ENCODE measurements at places on chromosomes 1 and 21. TPM values are rescaled to one million over a fixed set of nuclear protein-coding genes. Genes with fewer than 3 reads are reported as not detected.

DNA sequence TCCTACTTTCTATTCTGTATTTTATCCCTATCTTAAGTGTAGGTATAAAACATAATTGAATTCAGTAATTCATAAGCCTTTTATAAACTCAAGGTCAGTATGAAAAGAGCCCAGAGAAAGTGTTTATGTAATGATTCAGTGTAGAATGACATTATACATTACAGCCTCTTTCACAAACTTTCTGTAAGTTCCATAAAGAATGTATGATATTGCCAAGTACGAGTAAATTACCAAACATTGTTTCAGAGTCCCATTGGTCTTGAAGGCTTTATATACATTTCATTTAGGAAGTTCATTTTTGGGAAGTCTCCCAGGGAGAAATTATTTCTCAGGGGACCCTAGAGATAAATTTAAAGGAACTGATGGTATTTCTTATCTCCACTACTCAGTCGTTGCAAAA lies 37.8 kb upstream of the VAMP3 start:
- H3K27me3 ChIP-seq: no peaks in the 10 kb centered on the region
- H3K36me3 ChIP-seq: peaks cover 7% of the 10 kb centered on the region
- H3K4me3 ChIP-seq: no peak overlapping the region

DNA sequence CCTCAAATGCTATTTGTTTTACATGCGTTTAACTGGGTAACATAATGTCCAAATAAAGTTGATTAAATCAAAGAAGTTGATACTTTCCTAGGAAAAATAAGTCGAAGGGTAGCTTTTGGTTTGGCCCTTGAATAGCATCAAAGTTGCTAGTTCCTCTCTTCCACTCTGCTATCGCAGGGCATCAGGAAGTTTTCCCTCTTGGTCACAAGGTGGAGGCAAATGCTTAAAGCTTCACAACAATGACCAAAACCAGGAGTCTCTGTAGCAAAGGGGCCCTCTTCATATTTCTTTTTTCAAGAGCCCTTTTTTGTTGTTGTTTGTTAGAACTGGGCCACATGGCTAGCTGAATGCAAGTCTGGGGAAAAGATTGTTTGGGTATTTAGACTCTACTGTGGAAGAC lies 668.4 kb downstream of the KCNT2 start:
- peak; percentile 24 for DNase-seq
- no peak overlapping the region for H3K27ac ChIP-seq
- peaks cover 3% of the 10 kb centered on the region for H3K4me1 ChIP-seq
- no peaks in the 10 kb centered on the region for H3K36me3 ChIP-seq
- H3K27me3 ChIP-seq: no peaks in the 10 kb centered on the region

GRIK1 gene
- total RNA-seq: 0.26 TPM

DNA sequence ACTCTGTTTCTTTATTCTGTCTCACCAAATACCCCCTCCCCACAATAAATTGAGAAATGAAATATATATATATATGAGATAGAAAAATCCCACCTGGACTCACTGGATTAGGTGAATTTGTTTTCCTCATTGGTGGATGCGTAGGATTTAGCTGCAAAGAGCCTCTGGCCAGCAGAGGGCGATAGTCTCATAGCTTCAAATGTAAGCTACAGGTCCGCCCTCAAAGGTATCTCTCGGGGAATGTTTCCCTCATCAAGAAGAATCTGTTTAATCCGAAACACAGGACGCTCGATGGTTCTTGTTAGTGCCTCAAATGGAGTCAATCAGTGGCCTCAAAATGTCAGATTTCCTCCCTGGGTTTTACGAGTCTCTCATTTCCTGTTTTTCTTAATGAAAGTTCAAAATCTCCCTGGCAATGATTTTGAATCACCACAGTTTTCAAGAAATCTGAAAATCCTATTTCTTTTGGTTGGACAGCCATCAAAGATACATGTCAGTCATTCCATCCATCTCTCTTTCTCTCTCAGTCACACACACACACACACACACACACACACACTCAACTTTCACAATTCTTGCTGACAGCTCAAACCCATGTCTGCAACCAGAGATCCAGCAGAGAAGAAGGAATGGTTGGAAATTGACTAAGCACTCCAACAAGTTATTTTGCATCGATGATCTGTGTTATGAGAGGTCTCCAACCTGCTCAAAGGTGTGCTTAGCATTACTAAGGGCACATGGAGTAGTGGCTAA lies 13.9 kb upstream of the CAMK1G start:
- no peak overlapping the region for H3K4me3 ChIP-seq
- H3K4me1 ChIP-seq: no peaks in the 10 kb centered on the region
- peak; percentile 73 for DNase-seq
- no peak overlapping the region for H3K27ac ChIP-seq

DNA sequence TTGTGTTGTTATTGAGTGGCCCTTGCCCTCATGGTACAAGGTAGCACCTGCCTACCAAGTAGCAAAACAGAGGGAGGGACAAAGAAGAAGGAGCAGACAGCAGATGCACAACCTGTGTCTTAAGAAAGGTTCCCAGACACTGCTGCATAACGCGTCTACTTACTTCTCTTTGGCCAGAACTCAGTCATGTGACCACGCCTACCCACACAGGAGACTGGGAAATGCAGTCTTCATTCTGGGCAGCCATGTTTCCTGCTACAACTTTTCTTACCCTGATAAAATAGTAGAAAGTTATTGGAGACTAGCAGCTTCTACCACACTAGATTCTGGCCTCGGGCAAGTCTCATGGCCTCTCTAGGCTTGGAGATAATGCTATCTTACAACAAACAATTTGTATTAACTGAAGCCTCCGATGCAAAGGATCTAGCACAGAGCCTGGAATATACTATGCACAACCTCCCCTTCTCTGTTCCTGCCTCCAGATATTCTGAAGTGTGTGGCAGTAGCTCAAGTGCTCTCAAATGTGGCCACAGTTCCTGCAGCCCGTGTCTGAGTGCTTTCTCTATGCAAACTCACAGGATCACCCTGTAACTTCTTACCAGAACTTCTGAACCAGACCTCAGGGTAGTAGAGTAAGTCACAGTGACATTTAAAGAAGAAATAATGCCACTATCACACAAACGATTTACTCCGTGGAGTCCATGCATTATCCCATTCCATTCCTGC lies 34.1 kb upstream of the BTG2 start:
- H3K4me1 ChIP-seq: peaks cover 29% of the 10 kb centered on the region
- H3K27ac ChIP-seq: no peak overlapping the region
- H3K36me3 ChIP-seq: no peaks in the 10 kb centered on the region
- DNase-seq: peak; percentile 69
- H3K4me3 ChIP-seq: no peak overlapping the region

HSPB7 gene
- total RNA-seq: 2.4 TPM

INTS7 gene
- 18.9 TPM for total RNA-seq

DNA sequence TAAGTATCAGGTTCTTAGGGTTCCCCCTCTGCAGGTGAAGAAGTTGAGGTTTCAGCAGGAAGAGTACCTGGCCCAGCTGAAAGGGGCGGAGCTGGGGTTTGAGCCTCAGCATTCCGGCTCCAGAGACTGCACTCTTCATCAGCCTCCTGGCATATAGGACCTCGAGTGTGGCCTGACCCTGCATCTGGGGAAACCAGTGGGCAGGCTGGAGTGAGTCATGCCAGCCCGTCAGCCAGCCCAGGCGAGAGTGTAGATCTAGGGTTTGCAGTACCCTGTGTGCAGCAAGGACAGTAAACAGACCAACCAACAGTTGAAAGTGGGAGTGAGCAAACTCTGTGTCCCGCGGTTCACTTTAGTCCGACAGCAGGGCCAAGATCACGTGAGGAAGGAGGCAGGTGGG lies 14.1 kb downstream of the MFSD2A start:
- H3K27me3 ChIP-seq: no peaks in the 10 kb centered on the region
- H3K4me3 ChIP-seq: no peak overlapping the region
- DNase-seq: no peak

- H3K4me1 ChIP-seq: peaks cover 14% of the 10 kb centered on the region
- peak overlapping the region; percentile 97 for H3K4me3 ChIP-seq
- H3K27ac ChIP-seq: no peak overlapping the region
- H3K36me3 ChIP-seq: no peaks in the 10 kb centered on the region
- H3K27me3 ChIP-seq: no peaks in the 10 kb centered on the region
Measured at GRCh38 chr1:231335663-231336602, 1.7 kb downstream of the EXOC8 start.

DNA sequence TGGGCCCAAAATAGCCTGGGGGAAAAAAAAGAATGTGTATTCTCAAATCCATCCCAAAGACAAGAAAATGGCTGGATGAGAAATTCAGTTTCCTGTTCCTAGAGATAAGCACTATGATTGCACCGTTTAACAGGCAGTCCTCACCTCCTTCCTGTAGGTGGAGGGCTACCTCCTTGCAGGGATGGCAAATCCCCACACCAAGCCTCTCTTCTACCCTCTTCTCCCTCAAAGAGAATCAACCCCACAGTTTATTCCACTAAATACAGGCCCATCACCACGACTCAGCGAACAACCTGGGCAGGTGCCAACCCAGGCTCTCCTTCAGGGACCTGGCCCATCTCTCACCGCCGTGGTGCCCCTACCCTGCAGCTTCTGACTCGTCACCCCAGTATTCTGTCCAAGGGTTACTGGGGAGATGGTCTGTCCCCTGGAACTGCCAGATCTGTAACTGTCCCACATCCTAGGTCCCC lies 3.4 kb upstream of the CHD5 start:
- peaks cover 22% of the 10 kb centered on the region for H3K36me3 ChIP-seq
- peaks cover 20% of the 10 kb centered on the region for H3K4me1 ChIP-seq
- no peak overlapping the region for H3K4me3 ChIP-seq
- H3K27me3 ChIP-seq: peaks cover 6% of the 10 kb centered on the region
- no peak for DNase-seq
- H3K27ac ChIP-seq: no peak overlapping the region

- H3K4me1 ChIP-seq: no peaks in the 10 kb centered on the region
- no peak overlapping the region for H3K27ac ChIP-seq
- H3K27me3 ChIP-seq: no peaks in the 10 kb centered on the region
- no peaks in the 10 kb centered on the region for H3K36me3 ChIP-seq
- DNase-seq: no peak
- H3K4me3 ChIP-seq: no peak overlapping the region
Measured at GRCh38 chr1:101365878-101366277, 129.1 kb downstream of the S1PR1 start.

GRCh38 chr1:228373681-228374571 lies 32.7 kb downstream of the TRIM11 start:
- DNase-seq: peak; percentile 13
- no peaks in the 10 kb centered on the region for H3K36me3 ChIP-seq
- no peak overlapping the region for H3K4me3 ChIP-seq
- peak overlapping the region; percentile 88 for H3K27ac ChIP-seq
- no peaks in the 10 kb centered on the region for H3K27me3 ChIP-seq

GRCh38 chr1:244064621-244065020 lies 13.5 kb downstream of the ZBTB18 start:
- no peaks in the 10 kb centered on the region for H3K4me1 ChIP-seq
- no peak overlapping the region for H3K4me3 ChIP-seq
- no peaks in the 10 kb centered on the region for H3K36me3 ChIP-seq
- no peak for DNase-seq
- no peak overlapping the region for H3K27ac ChIP-seq

DNA sequence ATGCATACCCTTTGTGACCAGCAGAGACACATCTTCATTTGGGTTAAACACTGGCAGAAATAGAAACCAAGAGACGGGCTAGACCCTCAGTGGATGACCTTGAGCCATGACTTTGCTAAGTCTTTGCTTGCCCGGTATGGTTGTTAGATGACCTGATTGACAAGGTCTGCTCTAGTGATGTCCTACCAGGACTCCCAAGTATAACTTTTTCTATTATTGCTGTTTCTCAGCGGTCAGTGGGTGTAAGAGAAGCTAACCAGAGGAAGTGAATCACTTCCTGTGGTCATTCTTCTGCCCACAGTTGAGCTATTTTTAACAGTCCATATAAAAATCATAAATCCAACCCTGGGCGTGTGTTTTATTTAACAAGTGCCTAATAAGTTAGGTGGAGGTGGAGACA lies 126.2 kb upstream of the ETS2 start:
- H3K27me3 ChIP-seq: no peaks in the 10 kb centered on the region
- no peaks in the 10 kb centered on the region for H3K4me1 ChIP-seq
- H3K27ac ChIP-seq: no peak overlapping the region
- no peak for DNase-seq

- DNase-seq: peak; percentile 74
- H3K36me3 ChIP-seq: no peaks in the 10 kb centered on the region
- peaks cover 27% of the 10 kb centered on the region for H3K4me1 ChIP-seq
- H3K27me3 ChIP-seq: peaks cover 4% of the 10 kb centered on the region
- peak overlapping the region; percentile 80 for H3K27ac ChIP-seq
Measured at GRCh38 chr1:203069030-203069747, 16.6 kb downstream of the MYOG start.

All from lung (tissue), 17 donors.